Liver (tissue), 10 donors: ENCODE measurements at places on chromosomes 12 and 14.

GRCh38 chr14:21264025-21264801 is 5.0 kb downstream of the HNRNPC start:
- no peak for DNase-seq

DNA sequence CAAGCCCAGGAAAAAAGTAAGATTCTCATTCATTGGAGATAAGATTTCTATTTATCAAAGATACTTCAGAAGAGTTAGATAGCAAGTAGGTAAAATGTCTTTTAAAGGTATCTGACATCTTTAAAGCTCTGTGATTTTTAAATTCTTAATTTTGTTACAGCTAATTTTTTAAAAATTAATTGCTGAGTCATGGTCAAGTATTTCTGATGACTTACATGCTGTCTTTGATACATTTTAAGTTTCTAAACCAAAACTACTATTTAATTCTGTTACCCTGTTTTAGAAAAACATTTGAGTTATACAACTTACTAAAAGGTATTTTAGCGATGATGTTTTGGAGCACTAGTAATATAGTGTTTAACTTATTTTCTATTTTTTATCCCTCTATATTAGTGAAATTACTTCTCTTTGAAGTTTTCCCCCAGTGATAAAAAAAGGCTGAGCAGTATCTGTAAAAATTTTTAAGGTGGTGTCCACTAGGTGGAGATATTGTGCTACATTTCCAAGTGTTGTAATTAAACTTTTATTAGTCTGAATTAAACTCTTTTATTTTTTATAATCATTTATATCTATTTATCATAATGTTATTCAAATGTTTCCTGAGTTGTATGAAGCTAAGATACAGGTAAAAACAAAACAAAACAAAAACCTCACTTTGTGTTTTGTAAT is 11.5 kb downstream of the ALG10 start:
- no peak for DNase-seq

- DNase-seq, result no peak
These were observed 62.3 kb downstream of the OTOGL start for GRCh38 chr12:80161612-80162011.

DNA sequence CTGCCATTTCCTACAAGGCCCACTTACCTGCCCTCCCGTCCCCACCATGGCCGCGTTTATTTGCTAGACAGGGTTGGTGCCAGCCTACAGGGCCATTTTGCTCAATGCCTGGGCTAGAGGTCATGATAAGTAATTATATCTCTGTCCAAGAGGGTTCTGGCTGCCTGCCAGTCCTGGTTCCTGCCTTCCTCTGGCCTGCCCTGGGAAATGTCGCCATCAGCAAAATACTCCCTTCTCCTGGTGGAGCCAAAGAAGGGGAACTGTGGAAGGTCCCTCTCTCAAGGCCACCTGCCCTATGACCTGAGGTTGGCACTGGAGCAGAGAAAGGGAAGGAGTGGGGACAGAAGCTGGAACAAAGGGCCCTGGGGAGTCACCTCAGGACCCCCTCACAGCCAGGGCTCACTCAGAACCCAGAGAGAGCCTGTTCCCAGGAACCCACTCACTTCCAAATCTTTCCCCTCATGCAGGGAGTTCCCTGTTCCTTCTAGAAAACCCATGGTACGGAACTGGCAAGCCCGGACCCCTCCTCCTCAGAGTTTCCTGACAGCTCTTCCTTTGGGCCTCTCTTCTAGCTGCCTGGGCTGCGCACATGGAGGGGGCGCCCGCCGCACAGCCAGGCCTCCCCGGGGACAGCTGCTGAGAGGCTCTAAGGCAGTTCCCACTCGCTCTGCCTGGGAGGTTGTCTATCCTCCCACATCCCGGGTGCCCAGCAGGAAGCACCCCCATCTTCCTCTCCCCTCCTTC is 280.5 kb downstream of the DPF3 start:
- DNase-seq, result no peak
